ENCODE measurements at places on chromosomes 6 and 20.

DNA sequence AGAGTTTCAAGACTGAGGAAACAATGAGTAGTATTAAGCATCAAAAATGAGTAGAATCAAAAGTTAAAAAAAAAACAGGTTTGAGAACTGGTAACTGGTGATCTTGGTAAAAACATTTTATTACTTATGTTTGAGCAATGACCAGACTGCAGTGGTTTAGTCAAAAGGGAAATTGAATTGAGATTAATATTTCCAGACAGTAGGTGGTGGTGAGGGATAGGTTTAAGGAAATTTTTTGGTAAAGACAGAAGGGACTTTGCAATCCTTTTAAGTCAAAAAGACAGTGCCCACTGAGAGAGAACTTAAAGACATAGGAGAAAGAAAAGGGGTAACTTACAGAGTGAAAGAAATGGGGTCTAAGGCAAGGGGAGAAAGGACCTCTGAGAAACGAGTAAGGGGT lies 156.9 kb downstream of the ASCC3 start:
- DNase-seq: no peak

DNA sequence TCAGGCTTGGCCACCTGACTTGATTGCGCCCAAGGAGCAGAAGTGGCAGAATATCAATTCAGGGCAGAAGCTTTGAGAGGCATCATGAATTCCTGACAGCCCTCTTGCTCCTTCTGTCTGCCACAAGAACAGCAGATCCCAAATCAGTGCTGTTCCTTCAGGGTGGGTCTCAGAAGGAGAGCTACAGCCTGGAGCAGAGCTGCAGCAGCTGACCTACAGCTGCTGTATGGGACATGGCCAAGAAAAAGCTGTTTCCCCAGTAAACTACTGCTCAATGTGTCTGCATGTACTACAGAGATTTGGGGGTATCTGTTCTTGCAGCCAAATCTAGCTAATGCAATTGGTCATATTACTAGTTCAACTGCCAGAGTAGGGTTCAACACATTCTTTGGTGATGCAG lies 69.0 kb downstream of the SLC22A3 start:
- DNase-seq: no peak

- DNase-seq: no peak
Observed at GRCh38 chr6:154998855-154999254, 3.7 kb downstream of the TIAM2 start.

DNA sequence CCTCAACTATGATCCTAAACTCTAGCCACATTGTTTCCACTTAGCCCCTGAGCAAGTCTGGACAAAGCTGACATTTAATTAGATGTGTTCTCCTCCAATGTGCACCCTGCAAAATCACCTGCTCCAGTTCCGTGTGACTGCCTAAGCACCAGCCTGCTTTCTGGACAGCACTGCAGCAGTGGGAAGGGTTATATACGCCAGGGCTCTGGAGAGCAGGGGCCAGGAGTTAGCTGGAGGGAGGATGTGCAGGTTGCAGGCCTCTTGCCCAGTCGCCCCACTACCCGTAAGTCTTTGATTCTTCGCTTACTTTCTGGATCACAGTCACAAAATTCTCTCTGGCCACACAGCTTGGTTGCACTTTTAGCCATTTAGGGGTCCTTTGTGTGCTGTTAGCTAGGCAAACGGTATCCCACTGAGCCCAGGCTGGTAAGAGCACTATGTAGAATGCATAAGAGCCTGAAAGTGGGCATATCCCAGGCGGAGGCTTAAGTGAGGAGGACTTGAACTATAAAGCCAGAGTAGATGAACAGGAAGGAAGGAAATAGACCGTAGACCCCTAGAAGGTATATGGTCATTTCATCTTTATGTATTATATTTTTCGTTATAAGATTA lies 10.7 kb upstream of the PLEKHG1 start:
- DNase-seq: no peak

DNA sequence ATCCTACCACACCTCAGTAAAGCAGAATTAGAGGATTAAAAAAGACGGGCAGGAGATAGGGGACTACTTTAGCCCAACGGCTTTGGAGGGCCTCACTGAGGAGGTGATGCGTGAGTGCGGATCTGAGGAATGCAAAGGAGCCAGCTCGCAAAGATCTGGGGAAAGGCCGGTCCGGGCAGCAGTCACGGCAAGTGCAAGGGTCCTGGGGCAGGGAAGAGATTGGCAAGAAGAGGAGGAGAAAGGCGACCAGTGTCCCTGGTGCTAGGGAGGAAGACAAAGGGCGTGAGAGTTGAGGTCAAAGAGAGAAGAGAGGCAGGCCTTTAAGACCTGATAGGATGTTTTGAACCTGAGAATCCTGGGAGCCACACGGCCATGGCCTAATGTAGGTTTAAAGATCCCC lies 86.8 kb downstream of the KCNB1 start:
- DNase-seq: no peak

- no peak for DNase-seq
Observed at GRCh38 chr6:43706788-43707187, 19.2 kb upstream of the MRPS18A start.

GRCh38 chr6:13668291-13668928 lies 43.2 kb downstream of the RANBP9 start:
- DNase-seq: no peak

DNA sequence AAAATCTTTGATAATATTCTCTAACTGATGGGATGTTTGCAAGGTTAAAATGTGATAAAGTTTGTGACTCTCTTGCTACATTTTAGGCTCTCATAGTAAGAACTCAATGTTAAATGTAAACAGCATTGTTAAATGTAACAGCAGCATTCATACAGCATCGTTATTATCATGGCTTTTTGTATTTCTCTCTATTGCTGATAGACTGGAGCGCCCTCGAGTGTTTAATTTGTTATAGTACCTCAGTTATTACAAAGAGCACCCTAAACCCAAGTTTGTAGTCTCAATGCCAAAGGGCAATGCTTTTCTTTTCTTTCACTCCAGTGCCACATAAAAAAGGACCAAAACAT lies 14.9 kb upstream of the TTPAL start:
- no peak for DNase-seq

GRCh38 chr6:132715204-132715603 lies 1.3 kb upstream of the VNN1 start:
- DNase-seq: no peak

DNA sequence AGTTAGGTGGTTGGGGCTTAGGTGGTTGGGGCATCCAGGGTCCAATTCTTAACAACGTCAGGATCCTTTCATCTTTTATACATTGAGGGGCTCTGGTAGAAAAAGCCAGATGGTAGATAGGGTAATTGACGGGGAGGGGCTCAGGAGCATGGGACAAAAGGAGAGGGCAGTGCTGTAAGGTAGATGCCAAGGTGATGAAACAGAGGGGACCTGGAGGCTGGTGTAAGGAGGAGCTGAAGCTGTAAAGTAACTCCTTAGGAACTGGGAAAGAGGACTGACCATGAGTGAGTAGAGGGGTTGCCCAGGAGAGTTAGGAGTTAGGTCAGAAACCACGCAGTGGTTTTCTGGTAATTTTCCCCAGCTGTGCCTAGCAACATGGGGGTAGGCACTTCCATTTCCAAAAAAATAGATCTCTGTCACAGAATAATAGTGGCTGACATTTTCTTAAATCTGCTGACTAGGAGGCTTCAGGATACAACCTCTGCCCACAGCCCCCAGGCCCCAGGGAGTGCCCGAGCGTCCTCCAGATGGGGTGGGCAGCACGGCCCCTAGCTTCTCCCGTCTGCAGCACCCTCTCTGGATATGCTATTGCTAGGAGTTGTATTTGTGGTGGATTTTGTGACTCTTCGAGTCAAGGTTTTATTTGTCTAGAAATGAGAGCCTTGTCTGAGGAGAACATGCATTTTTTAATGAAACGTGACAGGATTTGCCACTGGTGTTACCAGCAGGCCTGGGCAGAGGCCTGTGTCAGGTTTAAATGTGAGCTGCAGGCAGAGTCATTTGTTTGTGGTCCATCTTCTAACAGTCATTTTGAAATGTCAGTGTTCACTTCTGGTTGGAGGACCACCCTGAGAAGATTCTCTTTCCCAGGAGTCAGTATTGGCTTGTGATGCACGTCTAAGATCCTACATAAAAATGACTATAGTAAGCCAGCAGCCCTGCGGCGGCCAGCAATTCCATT lies 44.6 kb downstream of the TULP4 start:
- no peak for DNase-seq

DNA sequence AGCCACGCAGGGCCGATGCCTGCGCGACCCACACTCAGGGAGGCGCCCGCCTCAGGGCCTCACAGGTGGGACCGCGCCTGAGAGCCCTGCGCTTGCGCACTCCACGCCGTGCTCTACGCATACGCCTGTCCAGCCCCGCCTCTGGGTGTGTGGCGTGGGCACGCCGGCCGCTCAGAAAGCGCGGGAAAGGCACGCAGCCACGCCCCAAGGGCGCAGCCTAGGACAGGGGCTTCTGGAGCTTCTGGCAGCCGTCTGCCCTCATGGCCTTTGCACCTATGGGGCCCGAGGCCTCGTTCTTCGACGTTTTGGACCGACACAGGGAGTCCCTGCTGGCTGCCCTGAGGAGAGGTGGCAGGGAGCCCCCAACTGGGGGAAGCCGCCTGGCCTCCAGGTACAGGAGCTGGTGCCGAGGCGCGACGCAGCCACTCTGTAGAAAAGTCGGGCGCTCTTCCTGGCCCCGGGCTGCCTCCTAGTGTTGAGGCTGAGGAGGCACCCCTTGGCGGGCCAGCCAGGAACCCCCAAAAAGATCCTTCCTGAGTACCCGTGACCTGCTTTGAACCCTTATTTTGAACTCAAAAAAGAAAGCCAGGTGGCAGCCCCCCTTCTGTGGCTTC lies at the start of gene SPO11:
SPO11 (plus strand) TSS at position 196 of the 614 bp plus-strand sequence; CDS start at position 261, 65 bp downstream.
- DNase-seq: no peak

- DNase-seq: no peak
Observed at GRCh38 chr6:25816252-25816651, 15.6 kb downstream of the SLC17A1 start.

Data from stimulated activated CD4-positive, alpha-beta T cell treated with anti-CD3 and anti-CD28 coated beads, TNF-alpha, amount 100 ng/mL, for 1 hour (primary cell).